Neural progenitor cell (in vitro differentiated cells): ENCODE measurements at places on chromosomes 1 and 21. TPM values are rescaled to one million over a fixed set of nuclear protein-coding genes. Genes with fewer than 3 reads are reported as not detected.
A peak's percentile ranks its signal among the peaks of the same experiment; 100 is the strongest.

The CCDC185 gene
- total RNA-seq = not detected in 2 replicates

The ZBTB40 gene
- 14.9 and 15.7 TPM in 2 replicates for total RNA-seq

The GBP6 gene
- total RNA-seq = not detected in 2 replicates

The ZBTB8B gene
- 4.2 and 5.6 TPM in 2 replicates for total RNA-seq

The MX2 gene
- total RNA-seq = 2.2 and 3.3 TPM in 2 replicates

The OR10T2 gene
- not detected in 2 replicates for total RNA-seq

The HRNR gene
- not detected in 2 replicates for total RNA-seq

The DDR2 gene
- 0.69 and 0.74 TPM in 2 replicates for total RNA-seq

The GUCA2A gene
- total RNA-seq = not detected in 2 replicates

GRCh38 chr1:200139661-200140250, 112.2 kb downstream of the NR5A2 start:
- H3K4me3 ChIP-seq = no peak overlapping the region
- H3K27me3 ChIP-seq = no peaks in the 10 kb centered on the region
- no peaks in the 10 kb centered on the region for H3K36me3 ChIP-seq
- peak; percentile 74 for DNase-seq
- no peaks in the 10 kb centered on the region for H3K4me1 ChIP-seq

DNA sequence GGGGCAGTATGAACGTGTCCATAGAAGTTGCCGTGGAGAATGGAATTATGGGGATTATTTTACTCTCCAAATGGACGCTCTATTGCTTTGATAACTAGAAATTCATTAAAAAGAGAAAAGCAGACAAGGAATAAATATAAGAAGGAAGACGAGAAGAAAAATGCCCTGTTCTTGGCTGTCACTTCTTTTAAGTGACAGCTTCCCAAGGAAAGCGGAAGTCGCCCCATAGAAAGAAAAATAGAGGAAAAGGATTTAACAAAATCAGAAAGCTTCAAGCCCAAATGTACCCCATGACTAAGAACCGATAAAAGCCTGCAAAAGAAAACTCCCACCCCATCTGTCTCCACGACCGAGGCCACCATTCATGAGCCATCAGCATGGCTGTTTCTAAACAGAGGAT, 85.7 kb downstream of the TAS1R2 start:
- H3K4me1 ChIP-seq = peaks cover 10% of the 10 kb centered on the region
- no peaks in the 10 kb centered on the region for H3K36me3 ChIP-seq
- H3K4me3 ChIP-seq = no peak overlapping the region
- H3K27me3 ChIP-seq = peaks cover 41% of the 10 kb centered on the region
- H3K27ac ChIP-seq = no peak overlapping the region
- no peak for DNase-seq

- H3K27me3 ChIP-seq = no peaks in the 10 kb centered on the region
- no peak overlapping the region for H3K4me3 ChIP-seq
- no peak overlapping the region for H3K27ac ChIP-seq
- peak; percentile 61 for DNase-seq
- no peaks in the 10 kb centered on the region for H3K36me3 ChIP-seq
- H3K4me1 ChIP-seq = no peaks in the 10 kb centered on the region
Measured at GRCh38 chr21:18369115-18369514, 34.5 kb downstream of the TMPRSS15 start.

DNA sequence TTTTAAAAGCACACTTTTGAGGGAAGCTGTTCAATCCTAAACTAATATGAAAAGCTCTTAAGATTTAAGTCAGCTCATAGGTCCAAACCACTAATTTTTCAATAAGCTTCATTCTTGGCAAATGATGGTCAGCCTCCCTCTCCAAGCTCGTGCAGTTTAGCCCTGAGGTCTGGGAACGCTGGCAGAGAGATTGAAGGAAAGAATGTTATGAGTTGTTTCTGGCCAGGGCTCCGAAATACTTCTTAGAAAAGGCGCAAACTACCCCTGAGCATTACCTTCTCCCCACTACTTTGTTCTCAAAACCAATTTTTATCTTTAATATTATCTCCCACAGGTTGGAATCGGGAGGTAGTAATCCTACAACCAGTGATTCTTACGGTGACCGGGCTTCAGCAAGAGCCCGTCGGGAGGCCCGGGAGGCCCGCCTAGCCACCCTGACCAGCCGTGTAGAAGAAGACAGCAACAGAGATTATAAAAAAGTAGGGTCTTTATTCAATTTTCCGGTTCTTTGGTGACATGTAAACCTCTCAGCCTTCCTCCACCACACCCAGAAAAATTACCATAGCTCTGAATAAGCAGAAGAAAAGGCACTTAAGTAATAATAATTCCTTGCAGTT, 147.7 kb downstream of the SYT2 start:
- H3K27ac ChIP-seq = no peak overlapping the region
- H3K36me3 ChIP-seq = no peaks in the 10 kb centered on the region
- H3K27me3 ChIP-seq = no peaks in the 10 kb centered on the region
- DNase-seq = no peak

- H3K27me3 ChIP-seq = no peaks in the 10 kb centered on the region
- H3K27ac ChIP-seq = no peak overlapping the region
- DNase-seq = no peak
- H3K4me3 ChIP-seq = no peak overlapping the region
Measured at GRCh38 chr1:4393191-4393590, 261.2 kb upstream of the AJAP1 start.

DNA sequence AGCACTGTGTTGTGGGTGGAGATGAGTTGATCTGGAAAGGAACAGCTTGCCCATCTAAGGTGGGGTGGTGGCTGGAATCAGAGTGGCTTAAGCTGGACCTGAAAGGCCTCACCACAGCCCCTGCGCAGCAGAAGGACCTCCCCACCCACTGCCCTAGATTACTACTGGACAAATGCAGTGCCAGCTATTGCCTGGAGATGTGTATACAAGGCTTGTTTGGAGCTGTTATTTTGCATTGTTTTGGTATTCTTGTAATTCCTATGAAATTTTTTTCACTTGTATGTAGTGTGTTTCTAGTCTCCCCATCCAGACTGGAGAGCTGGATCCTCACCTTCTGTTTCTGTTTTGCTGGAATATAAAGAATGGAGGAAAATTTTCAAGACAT, 1.3 kb upstream of the SLC30A1 start:
- no peak overlapping the region for H3K27ac ChIP-seq
- no peak overlapping the region for H3K4me3 ChIP-seq
- H3K4me1 ChIP-seq = peaks cover 32% of the 10 kb centered on the region
- H3K36me3 ChIP-seq = no peaks in the 10 kb centered on the region

DNA sequence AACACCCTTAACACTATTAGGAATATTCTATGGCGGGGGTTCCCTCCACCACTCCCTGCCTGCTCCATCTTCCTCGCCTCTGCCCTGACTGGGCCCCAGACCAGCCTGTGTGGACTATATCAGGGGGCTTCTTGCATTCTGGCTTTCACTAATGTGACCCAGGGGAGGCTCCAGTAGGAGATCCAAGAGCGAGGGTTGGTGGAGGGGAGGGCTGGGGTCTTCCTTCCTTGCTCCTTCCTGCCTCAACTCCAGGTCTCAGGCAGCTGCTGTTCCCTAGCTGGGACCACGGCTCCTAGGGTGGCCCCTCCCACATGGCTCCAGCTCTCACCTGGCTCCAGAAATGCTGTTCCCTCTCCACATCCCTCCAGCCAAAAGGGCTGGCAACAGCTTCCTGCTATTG, 257.4 kb downstream of the MATN1 start:
- H3K27me3 ChIP-seq = no peaks in the 10 kb centered on the region
- no peak for DNase-seq
- no peaks in the 10 kb centered on the region for H3K36me3 ChIP-seq
- no peak overlapping the region for H3K27ac ChIP-seq
- no peak overlapping the region for H3K4me3 ChIP-seq
- H3K4me1 ChIP-seq = no peaks in the 10 kb centered on the region

DNA sequence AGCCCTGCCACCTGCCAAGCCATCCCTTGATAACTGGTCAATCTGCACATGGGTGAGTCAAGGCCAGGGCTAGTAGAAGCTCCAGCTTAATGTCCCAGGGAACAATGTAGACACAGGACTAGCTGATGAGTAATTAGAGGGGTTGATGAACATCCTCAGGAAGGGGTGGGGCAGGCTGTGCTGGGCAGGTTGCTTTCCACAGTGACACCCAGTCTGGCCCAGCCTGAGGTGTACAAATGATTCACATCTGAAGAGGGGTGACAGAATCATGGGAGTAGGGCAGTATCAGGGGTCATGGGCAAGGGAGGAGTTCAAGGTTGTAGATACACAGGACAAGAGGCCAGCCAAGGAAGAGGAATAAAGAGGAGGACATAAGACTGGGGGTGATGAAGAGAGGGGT, 4.3 kb downstream of the LPAR3 start:
- H3K27me3 ChIP-seq = peaks cover 33% of the 10 kb centered on the region
- H3K4me3 ChIP-seq = no peak overlapping the region
- DNase-seq = no peak

DNA sequence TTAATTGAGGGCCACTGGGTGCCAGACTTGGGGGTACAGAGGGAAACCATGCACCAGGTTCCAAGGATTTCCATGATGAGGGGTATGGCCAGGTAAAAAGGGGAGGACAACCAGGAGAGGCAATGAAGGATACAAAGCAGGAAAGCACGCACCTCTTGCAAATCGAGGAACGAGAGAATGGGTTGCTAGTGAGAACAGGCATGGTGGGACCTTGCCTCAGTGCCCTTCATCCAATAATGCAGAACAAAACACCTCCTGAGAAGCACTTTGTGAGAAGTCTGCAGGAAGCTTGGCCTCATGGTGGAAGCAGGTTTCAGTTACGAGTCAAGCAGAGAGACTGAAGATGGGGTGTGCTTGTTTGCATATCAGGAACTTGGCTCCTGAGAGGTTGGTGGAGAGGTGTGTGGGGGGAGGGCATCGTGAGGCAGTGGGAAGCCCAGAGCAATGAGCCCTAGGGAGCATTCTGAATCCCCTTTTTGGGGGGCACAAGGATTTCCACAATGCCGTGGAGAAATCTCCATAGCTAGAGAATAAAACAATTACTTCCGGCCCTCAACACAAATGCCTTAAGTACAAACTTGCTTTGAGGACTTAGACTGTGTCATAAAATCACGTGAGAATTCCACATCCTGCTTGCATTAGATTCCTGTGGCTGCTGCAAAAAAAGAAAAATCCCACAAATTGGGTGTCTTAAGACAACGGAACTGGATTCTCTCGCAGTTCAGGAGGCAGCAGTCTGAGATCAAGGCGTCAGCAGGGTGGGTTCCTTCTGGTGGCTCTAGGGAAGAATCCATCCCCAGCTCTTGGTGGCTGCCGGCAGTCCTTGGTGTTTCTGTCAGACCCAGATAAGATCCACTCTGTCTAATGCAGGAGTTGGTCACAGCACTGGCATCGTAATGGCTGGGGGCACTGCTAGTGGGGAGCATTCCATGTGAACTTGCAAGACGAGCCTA, 54.9 kb upstream of the BACE2 start:
- no peaks in the 10 kb centered on the region for H3K36me3 ChIP-seq
- no peak overlapping the region for H3K27ac ChIP-seq
- DNase-seq = peak; percentile 36
- H3K4me3 ChIP-seq = no peak overlapping the region
- H3K4me1 ChIP-seq = peaks cover 7% of the 10 kb centered on the region

- no peak overlapping the region for H3K4me3 ChIP-seq
- DNase-seq = no peak
- H3K36me3 ChIP-seq = peaks cover 24% of the 10 kb centered on the region
- H3K27ac ChIP-seq = no peak overlapping the region
- no peaks in the 10 kb centered on the region for H3K27me3 ChIP-seq
- no peaks in the 10 kb centered on the region for H3K4me1 ChIP-seq
Measured at GRCh38 chr21:29033871-29034270, 9.4 kb downstream of the USP16 start.

GRCh38 chr21:29947119-29947518, 7.3 kb upstream of the GRIK1 start:
- DNase-seq = peak; percentile 6
- no peak overlapping the region for H3K4me3 ChIP-seq
- no peak overlapping the region for H3K27ac ChIP-seq
- H3K36me3 ChIP-seq = no peaks in the 10 kb centered on the region
- no peaks in the 10 kb centered on the region for H3K4me1 ChIP-seq

GRCh38 chr1:7333620-7334019, 437.5 kb upstream of the VAMP3 start:
- DNase-seq = no peak
- no peaks in the 10 kb centered on the region for H3K27me3 ChIP-seq
- H3K27ac ChIP-seq = no peak overlapping the region

DNA sequence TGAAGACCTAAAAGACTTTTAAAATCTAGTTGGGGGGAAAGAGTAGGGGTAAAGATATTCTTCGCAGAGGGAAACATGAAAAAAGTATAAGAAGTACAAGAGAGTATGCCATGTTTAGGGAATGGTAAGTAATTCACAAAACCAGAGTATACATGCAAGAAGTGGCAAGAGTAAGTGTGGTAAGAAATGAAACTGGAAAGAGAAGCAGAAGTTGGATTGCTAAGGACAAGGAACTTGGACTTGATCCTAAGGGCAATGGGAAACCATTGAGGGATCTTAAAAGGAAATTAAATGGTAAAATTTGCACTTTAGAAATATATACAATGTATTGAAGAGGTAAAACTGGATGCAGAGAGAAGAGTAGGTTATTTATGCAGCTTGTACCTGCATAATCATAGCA, 9.2 kb upstream of the ZNF644 start:
- no peaks in the 10 kb centered on the region for H3K36me3 ChIP-seq
- H3K27ac ChIP-seq = no peak overlapping the region
- H3K4me3 ChIP-seq = no peak overlapping the region
- H3K4me1 ChIP-seq = no peaks in the 10 kb centered on the region
- H3K27me3 ChIP-seq = no peaks in the 10 kb centered on the region

DNA sequence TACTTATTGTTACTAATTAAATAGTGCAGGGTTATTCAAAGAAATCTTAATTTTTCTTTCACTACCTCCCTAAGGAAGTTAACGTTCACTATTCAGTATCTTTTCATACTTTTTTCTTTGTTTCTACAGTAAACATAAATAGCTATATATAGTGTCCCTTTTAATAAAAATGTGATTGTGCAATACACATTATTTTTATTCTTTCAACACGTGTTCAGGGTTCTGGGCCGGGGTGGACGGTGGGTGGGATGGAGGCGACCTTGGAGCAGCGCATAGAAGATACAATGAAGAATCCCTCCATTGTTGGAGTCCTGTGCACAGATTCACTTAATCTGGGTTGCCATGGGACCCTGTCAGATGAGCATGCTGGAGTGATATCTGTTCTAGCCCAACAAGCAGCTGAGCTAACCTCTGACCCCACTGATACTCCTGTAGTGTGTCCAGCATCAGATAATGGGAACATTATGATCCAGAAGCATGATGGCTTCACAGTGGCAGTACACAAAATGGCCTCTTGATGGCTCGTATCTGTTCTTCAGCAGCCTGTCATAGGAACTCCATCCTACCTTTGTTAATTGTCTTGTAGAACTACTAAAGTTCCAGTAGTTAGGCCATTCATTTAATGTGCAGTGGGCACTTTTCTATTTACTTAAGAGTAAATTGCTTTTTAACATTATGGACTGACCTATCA, 155.9 kb upstream of the L1TD1 start:
- DNase-seq = no peak
- H3K27me3 ChIP-seq = no peaks in the 10 kb centered on the region
- H3K4me3 ChIP-seq = no peak overlapping the region
- peaks cover 9% of the 10 kb centered on the region for H3K4me1 ChIP-seq
